ENCODE measurements at places on chromosomes 1 and 21.

DNA sequence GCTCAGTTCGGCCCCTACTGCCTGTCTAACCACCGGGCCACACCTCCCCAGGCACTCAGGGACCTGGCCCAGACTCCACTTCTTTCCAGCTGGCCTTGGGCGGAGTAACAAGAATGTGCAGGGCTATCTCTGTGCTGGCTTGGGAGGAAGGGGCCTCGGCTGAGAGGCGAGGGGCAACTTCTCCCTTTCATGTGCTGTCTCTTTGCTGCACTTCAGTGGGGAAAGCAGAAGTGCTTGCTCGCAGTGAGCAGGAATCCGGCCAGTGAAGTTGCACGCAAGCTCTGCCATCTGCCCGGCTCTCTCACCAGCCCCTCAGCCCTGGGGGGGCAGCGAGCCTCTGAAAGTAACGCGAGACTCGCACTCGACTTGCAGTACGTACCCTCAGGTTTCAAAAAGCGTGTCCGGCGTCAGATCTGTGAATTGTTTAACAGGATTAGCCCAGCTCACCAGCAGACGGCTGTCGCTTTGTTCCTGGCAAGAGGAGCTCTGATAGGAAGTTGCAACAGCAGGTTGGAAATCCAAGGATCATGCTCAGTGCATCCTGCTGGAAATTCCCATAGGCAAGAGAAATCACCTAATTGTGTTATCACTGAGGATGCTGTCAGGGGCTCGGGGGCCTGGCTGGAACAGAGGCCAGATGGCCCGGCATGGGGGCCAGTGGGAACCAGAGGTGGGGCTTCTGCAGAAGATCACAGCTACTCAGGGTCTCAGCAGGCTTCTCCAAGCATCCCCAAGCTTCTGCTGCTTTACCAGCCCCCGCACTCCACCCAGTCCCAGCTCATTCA lies 221.1 kb downstream of the NPHP4 start:
- peak; percentile 38 for DNase-seq

DNA sequence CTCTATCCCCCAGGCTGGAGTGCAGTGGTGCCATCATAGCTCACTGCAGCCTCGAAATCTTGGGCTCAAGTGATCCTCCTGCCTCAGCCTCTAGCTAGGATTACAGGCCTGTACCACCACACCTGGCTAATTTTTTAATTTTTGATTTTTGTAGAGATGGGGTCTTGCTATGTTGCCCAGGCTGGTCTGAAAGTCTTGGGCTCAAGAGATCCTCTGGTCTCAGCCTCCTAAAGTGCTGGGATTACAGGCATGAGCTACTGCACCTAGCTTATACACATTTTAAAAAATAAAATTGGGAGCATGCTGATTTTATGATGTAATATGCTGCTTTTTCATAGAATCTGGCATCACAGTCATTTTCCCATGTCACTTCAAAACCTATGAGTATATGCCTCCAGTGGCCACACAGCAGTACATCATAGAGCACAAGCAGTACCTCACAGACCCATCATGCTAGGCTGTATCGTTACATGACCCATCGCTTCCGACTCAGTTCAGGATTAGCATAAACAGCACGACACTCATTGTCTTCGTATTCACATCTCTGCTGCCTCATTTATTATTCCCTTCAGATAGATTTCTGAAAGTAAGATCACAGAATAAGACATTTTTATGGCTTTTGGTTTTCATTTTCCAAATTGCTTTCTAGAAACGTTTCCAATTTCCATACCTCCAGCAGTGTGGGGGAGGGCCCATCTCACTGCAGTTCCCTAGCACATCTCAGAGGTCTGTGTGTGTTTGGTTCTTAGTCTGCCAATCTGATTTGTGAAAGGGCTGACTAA lies 35.9 kb upstream of the CCSAP start:
- DNase-seq: no peak

DNA sequence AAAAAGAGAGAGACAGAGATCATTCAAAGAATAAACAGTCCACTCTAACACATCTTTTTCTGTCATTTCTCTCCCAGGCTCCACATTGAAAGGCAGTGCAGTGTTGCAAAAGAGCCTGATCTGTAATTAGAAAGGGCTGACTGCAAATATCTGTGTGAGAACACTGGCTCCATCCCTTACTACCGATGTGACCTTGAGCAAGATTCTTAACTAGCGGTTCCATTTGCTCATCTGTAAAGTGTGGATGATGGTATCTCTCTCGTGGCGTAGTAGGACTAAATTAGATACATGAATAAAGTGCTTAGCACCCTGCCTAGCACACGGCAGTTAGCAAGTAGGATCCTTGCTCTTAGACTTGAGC lies 26.9 kb upstream of the SLC44A3 start:
- DNase-seq: no peak

GRCh38 chr1:54810153-54810942 lies 9.2 kb upstream of the TTC22 start:
- peak; percentile 36 for DNase-seq

DNA sequence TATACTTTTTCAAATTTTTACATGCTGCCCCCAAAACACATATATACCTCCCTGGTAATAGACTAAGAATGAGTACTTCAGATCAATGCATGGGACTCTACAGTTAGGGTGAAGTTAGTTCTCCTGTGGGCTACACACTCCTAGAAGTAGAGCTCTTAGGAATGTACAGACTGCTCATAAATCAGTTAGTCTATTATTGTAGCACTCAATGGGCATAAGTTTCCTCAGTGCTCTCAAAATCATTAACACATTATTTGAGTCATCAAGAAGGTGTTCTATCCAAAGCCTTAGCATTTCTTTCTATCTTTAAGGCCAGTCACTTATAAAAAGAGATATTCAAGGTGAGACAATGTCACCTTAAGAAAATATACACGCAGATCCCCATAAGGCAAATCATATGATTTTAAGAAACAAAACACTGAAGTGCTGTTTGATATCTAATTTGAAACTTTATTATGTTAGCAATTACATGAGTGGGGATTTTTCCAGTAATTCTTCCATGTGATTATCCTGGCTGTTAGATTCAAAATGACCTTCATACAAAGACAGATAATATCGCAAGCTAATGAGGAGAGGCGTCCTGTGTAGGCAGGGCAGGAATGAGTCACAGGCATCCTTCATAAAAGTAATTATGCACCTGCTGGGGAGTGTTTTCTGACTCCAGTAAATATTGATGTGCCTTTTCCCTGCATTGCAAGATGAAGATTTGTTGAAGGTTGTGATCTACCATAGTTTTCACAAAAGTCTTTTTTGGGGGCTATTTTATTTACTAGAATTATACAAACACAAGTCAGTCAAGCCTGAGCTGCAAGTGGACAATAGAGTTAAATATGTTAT lies 167.2 kb upstream of the ATP1B1 start:
- DNase-seq: no peak

- DNase-seq: no peak
Measured at GRCh38 chr21:44779417-44780136, 22.0 kb downstream of the UBE2G2 start.

- no peak for DNase-seq
Measured at GRCh38 chr1:248703674-248704073, 1.1 kb upstream of the OR14I1 start.

DNA sequence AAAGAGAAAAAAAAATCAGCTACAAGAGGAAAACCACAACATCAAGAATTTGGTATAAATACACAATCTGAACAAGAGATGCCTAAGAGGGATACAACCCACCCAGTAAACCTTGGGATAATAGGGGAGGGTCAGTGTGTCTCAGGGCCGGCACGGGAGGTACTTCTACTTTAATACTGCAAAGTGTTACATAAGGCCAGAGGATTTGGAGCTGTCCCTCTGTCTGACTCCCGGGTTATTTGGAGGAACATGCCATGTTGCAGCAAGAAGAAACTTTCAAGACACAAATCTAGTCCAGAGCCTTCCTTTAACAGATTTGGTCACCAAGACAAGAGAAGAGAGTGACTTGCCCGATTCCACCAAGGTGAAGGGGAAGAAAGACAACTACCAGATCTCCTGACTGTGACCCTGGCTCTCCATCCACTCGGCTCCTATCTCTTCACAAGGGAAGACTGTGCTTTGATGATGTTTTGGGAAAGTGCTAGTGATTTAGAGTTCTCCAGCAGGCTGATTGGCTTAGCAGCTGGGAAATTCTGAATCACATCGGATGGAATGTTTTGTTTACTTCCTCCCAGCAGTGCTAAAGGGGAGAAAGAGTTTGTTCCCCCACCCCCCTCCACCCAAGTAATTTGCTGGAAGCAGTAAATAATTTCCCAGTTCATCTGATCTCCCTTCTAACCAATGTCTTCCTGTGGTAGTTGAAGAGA lies 29.3 kb downstream of the SGIP1 start:
- DNase-seq: no peak
